Progenitor cell of endocrine pancreas (in vitro differentiated cells): ENCODE measurements at places on chromosomes 13 and 19.

DNA sequence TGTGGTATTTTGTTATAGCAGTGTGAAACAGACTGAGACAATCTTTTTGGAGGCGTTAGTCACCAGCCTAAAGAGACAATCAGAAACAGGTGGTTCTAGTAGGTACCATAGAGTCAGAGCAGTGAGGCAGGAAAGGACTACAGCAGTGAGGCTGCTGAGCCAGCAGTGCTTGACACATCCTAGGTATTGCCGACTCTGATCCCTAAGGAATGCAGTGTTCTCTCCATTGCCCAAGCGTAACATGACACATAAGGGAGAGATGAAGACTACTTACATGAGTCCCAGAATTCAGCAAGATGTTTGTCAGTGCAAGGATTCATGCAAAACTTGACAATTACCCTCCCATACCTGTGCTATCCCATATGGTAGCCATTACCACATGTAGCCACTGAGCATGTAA lies 62.4 kb upstream of the XPO4 start:
- DNase-seq = no peak

DNA sequence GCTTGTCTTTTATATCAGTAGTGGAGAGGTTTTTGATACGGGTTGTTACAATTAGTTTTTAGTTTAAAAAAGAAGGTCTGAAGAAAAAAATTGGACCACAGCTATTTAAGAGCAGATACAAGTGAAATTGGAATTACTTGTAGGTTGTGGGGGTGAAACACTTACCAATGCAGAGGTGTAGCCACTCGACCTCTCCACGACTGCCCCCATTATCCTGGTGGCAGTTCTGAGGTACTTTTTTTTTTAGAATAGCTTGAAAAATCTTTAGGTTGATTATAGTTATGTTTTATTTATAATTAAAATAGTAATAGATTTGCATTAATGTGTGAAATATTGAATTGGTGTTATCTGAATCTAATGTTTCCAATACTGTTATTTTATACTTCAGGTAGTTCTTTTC lies 60.7 kb downstream of the PAN3 start:
- no peak for DNase-seq

DNA sequence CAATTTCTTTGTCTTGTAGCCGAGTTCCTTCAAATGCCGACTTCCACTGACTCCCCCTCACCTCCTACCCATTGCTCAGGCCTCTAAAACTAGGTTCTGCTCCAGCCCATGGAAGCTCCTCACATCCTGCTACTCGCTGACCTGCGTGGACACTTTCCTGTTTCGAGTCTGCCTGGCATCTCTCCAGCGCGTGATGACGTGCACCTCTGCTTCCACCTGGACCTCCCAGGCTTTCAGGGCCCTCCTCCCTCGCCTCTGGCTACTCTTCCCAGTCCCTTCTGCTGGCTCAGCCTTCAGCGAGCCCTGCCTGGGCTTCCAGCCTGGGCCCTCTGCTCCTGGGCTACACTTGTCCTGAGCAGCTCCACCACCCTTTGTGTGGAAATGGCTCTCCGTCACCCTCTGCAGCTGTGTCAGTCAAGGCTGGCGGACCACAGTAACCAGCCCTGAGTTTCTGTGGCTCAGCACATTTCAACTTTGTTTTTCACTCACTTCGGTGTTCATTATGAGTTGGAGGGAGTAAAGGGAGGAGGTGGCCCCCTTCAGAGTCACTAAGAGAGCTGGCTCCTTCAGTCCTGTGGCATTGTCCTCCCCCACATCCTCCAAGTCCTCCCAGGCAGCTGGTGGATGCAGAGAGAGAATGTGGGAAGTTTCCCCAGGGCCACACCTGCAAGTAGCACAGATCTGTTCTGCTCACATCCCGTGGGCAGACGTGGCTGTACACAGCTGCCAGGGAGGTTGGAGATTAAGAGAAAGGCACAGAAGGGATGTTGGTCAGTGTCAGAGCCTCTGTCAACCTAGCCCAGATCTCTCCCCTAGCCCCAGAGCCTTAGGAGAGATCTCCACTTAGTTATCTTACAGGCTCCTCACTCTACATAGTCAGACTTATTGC lies 49.4 kb downstream of the SERP2 start:
- no peak for DNase-seq

DNA sequence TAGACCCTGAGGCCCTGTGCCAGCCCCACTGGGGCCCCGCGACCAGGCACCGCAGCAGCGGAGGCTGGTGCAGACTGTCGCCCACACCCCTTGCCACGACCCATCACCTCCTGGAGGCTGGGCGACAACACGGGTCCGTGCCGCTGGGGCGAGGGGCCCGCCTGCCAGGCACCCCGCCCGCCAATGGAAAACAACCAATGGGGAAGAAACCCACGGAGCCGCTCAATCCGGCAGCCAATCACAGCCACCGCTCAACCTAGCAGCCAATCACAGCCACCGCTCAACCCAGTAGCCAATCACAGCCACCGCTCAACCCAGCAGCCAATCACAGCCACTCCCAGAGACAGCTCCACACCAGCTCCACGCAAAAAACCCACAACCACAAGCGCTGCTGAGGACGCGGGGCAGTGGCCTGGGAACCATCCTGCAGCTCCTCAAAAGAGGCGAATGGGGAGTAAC lies 29.7 kb downstream of the GPX4 start:
- no peak for DNase-seq

GRCh38 chr19:14407605-14408484 lies 11.3 kb downstream of the DDX39A start:
- DNase-seq = no peak

- no peak for DNase-seq
Measured at GRCh38 chr19:35123573-35123972, 8.0 kb downstream of the FXYD3 start.
